Activated CD8-positive, alpha-beta T cell treated with anti-CD3 and anti-CD28 coated beads, Interleukin-2, amount 10 ng/mL, durations not matched to agents 7 days and 5 days (primary cell): ENCODE measurements at places on chromosomes 4 and X. TPM values are rescaled to one million over a fixed set of nuclear protein-coding genes. Genes with fewer than 3 reads are reported as not detected.
A peak's percentile ranks its signal among the peaks of the same experiment; 100 is the strongest.

Gene RBMX
- 276 TPM for total RNA-seq

DNA sequence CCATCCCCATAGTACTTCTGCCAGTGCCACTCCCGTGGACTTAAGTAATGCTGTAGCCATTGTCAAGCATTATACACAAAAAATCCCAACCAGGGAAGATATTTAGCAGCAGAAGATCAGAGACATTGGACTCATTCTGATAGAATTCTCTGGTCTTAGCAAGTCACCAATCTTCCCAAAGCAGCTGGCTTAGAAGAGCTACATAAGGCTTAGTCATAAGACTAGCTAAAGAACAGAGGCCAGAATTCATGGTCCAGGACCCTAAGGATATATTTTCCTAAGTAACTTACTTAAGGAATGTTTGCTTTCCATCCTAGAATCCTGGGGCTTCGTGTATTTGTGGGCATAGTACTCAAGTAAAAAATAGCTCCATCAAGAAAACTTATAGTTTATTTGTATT is 100.3 kb upstream of the SLIT2 start:
- no peak overlapping the region for H3K27ac ChIP-seq
- no peaks in the 10 kb centered on the region for H3K4me1 ChIP-seq
- no peaks in the 10 kb centered on the region for H3K36me3 ChIP-seq
- DNase-seq, result no peak
- no peak overlapping the region for H3K4me3 ChIP-seq

GRCh38 chr4:110231869-110232268 is 33.5 kb upstream of the ELOVL6 start:
- peaks cover 6% of the 10 kb centered on the region for H3K27me3 ChIP-seq
- no peaks in the 10 kb centered on the region for H3K4me1 ChIP-seq
- no peaks in the 10 kb centered on the region for H3K36me3 ChIP-seq
- H3K27ac ChIP-seq, result no peak overlapping the region

Gene KLHL13
- 0.08 TPM for total RNA-seq

DNA sequence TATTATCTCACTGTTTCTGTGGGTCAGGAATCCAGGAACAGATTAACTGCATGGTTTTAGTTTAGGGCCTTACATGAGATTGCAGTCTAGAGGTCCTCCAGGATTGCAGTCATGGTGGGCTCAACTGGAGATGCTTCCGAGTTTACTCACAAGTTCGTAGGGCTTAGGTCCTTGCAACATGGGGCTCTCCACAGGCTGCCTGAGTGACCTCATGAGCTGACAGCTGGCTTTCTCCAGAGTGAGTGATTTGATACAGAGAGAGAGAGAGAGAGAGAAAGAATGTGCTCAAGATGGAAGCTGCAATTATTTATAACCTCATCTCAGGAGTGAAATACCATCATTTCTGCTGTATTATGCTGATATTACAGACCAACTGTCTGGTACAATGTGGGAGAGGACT is 168.9 kb downstream of the GPAT3 start:
- no peak overlapping the region for H3K27ac ChIP-seq
- H3K4me3 ChIP-seq, result no peak overlapping the region
- no peaks in the 10 kb centered on the region for H3K36me3 ChIP-seq
- H3K4me1 ChIP-seq, result no peaks in the 10 kb centered on the region
- DNase-seq, result no peak

Gene TMEM271
- total RNA-seq, result not detected

Gene EVC2
- total RNA-seq, result 1.3 TPM

GRCh38 chr4:2172161-2172560 is 69.8 kb downstream of the HAUS3 start:
- peaks cover 23% of the 10 kb centered on the region for H3K4me1 ChIP-seq
- peak overlapping the region; percentile 18 for H3K27ac ChIP-seq
- H3K27me3 ChIP-seq, result no peaks in the 10 kb centered on the region

Gene APELA
- total RNA-seq, result not detected
